ENCODE measurements at places on chromosomes 12 and 14.

DNA sequence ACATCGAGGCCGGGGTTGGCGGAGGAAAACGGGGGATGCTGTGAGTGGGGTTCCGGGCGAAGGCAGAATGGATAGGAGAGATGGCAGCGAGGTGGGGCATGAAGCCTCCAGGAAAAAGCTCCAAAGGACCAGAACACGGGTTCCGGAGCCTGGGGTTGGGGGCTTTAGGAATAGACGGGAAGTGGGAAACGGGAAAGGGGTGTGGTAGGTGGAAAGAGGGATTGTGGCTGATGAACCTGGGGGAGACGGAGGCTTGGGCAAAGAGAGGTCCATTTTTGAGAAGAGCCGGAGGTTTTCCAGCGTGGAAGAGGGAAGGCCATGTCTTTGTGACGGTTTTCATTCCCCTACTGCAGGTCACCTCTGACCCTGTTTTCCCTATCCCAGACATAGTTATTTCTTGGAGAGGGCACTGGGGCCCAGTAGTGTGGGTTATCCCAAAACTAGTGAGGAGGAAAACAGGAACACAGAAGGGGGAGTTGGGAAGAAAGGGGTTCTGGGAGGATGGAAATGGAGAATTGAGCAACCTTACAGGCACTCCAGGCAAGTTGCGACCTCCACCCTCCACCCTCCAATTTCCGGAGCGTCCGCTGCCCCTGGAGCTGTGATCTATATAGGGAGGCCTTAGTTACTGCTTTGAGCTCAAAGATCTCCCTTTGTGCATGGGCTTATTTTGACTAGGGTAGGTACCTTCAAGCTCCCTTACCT is 1.1 kb downstream of the ATN1 start:
- DNase-seq = no peak

DNA sequence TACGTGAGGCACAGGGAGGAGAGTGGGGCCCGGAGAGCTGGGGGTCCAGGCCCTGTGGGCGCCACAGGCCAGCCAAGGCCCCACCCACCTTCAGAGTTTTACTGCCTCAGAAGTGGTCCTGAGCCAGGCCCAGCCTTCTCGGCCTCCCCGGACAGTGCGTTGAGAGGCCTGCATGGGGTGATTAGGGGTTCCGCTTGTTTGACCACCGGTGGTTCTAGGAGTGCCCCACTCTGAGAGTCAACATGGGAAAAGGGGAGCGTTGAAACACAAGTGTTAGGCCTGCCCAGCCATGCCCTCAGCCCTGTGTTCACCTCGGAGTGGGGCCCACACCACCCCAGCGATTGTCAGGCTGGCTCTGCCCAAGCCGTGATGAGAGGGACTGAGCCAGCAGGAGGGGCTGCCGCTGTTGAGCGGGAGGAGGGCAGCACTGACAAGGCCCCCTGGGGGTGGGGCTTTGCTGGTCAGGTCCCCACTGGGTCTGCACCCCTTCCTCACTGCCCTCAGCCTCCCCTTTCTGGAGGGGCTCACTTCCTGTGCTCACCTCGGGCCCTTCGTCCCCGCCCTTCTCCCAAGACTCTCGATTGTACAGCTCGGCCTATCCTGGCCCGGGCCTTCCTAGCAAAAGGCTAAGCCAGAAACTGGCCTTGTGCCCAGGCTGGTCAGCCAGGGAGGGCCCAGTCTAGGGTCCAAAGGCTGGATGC is 4.8 kb downstream of the CKB start:
- peak; percentile 19 for DNase-seq

GRCh38 chr12:79250186-79250585 is 385.6 kb downstream of the SYT1 start:
- DNase-seq = no peak

DNA sequence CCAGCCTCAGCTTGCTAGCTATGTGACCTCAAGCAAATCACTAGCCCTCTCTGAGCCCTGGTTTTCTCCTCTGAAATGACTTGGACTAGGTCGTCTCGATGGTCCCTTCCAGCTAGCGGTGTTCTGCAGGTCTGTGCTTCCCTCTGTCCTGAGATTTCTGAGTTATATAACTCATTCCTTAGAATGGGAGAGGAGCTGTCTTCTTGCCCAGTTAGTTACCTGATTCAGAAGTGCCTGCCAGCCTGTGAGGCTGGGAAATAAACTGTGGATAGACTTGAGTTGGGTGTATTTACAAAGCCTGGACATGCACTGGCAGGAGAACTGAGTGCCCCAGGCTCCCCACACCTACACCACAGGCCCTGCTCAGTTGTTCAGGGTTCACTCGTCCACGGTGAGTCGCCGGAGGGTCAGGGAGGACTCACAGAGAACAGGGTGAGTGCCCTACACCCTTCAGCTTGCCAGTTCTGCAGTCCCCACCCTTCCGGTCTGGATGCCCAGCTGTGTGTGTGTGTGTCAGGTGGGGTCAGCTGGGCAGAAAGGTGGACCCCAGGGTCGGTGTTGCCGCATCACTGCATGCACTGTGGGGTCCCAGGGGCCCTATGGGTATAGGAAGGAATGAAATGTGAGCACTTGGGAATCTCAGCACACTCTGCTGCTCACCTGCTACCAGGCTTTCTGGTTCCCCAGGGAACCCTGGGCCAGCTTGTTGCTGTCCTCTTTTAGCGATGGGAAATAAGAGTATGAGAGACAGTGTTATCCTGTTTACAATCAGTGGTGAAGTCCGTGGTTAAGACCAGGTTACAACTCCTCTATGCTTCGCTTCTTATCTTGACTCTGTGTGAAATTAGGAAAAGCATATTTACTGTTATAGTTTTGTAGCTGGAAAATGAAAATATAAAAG is 348.2 kb downstream of the DPF3 start:
- DNase-seq = no peak

GRCh38 chr12:40854604-40855003 is 162.4 kb downstream of the CNTN1 start:
- no peak for DNase-seq

DNA sequence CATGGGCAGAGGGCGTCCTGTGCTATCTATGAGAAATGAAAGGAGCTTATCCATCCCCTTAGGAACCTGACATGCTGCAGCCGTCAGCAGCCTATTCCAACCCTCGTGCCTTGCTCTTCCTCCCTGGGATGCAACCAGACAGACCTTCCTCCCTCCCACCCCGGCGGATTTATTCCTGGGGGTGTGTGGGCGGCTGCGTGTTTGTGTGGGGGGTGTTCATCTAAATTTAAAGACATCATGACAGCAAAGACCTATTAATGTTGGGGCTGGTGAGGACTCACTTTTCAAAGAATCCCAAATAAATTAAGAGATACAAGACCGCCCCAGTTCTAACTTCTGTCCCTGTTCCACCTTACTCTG is 52.0 kb downstream of the WSCD2 start:
- no peak for DNase-seq

DNA sequence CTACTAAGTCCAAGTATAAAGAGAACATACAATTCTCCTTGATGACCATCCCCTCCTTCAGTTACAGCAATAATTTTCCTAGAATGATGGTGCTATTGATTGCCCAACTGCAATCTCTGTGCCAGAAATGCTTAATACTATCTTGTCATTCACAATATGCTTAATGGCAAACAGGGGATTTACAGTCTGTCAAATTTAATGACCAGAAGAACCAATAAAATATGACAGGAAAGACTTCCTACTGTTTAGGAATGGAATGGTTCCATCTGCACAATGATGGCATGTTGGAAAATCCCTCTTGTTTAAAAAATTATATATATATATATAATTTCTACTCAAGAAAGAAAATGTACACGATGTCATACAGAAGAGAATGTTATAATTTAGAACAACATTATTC is 623.2 kb downstream of the CCER1 start:
- no peak for DNase-seq

- DNase-seq = no peak
Observed at GRCh38 chr12:43760396-43760795, 1.6 kb downstream of the IRAK4 start.

DNA sequence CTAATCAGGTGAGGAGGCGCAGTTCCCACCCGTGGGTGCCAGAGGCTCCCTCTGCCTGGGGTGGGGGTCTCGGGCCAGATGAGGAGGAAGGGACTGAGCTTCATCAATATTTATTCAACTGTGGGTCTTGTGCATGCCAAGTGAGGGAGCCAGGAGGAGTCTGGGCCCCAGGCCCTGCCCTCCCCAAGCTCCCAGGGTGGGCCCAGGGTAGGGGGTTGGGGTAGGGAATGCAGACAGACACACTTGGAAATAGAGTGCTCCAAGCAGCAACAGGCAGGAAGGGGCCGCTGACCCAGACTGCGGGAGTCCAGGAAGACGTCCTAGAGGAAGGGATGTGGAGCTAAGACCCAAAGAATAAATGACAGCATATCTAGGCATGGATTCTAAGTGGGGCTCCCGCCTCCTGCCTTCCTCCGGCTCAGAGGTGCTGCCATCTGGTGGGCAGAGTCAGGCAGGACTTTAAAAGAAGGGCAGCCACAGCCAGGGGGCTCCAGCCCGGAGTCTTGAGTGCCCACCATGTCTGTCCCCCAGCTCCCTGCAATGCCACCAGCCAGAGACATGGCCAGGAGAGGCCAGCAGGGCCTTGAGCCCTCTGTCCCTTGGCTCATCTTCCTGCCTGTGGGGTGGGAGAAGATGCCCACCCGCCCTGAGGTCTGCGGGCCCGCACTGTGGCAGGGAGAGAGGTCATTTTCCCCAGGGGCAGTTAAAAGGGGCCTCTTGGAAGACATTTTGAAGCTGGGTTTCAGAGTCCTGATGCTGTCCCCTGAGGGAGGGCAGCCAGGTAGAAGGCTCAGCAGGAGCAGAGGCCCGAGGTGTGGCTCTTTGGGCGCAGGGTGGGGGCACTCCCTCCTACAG is 70.1 kb downstream of the PHETA1 start:
- DNase-seq = peak; percentile 72

GRCh38 chr12:92719674-92720073 is 16.9 kb downstream of the PLEKHG7 start:
- DNase-seq = peak; percentile 35

DNA sequence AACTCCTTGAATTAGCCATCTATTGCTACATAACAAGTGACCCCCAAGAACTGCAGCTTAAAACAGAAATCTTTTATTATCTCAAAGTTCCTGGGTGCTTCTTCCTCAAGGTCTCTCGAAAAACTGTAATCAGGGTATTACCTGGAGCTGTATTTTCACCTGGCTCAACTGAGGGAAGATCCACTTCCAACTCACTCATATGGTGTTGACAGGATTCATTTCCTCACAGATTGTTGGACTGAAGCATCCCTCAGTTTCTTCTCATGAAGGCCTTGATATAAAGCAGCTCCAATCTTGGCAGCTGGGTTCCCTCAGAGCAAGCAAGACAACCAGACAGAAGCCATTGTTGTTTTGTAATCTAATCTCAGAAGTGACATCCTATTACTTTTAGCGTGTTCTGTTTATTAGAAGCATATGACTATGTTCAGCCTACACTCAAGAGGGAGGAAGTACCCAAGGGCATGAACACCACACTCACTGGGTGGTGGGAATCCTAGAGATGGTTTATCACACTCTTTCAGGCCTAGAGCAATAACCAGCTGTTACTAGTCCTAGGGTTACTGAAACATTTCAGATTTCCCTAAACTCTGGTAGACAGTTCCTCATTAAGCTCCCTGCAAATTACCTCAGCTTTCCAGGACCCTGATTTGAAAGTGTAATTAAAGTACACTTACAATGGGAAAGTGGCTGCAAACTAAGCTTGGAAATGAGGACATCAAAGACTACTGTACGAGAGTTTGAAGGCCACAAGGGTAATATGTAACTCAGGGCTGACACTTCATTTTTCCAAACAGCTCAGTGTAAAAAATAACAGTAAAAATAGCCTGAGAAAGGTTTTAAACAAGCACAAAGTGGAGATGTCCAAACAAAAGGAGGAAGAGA is 222.2 kb downstream of the SEC23A start:
- DNase-seq = no peak

DNA sequence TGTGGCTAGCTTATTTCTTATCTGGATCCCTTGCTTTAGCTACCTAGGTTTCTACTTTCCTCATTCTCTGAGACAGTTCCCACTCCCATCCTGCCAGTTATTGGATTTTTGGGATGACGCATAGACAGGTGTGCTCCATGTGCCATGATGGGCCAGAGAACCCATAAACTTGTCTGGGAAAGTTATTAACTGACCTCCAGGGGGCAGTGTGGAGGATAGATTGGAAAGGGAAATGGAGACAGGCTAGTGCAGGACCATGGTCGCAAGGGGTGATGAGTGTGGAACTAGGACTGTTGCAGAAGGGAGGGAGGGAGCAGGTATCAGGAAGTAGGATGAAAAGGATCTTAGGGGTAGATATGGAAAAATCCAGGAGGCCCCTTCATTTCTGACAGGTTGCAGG is 80.3 kb downstream of the ESRRB start:
- peak; percentile 8 for DNase-seq

DNA sequence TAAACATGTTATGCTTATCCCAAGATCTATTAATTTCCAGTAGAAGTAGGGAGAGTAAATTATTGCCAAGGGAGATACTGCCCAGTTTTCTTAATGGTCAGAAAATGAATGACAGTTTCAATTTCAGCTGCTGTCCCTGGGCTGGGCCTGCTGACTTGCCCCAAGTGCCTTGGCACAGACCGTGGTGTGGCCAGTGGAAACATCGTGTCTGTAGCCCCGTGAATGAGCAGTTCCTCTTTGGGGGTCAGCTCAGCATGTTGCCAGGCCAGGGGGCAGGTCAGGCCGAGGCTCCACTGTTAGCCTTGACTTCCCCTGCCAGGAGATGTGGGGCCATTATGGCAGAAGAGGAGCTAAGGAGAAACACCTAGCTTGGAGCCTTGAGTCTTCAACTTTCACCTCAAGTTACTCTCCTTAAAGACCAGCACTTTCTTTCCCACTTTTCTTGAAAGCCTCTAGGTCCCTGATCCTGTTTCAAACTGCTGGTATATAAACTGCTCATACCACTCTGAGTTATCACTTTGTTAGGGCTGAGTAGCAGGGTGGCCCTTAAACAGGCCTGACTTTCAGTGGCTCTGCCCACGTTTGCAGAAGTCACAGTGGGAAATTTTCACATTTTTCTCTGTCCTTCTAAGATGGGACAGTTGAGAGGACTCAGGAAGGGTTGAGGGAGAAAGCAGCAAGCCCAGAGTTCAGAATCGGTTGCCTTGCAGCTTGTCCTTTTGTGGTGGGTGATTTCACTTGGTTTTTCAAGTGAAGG is 73.2 kb downstream of the SUSD6 start:
- DNase-seq = no peak

DNA sequence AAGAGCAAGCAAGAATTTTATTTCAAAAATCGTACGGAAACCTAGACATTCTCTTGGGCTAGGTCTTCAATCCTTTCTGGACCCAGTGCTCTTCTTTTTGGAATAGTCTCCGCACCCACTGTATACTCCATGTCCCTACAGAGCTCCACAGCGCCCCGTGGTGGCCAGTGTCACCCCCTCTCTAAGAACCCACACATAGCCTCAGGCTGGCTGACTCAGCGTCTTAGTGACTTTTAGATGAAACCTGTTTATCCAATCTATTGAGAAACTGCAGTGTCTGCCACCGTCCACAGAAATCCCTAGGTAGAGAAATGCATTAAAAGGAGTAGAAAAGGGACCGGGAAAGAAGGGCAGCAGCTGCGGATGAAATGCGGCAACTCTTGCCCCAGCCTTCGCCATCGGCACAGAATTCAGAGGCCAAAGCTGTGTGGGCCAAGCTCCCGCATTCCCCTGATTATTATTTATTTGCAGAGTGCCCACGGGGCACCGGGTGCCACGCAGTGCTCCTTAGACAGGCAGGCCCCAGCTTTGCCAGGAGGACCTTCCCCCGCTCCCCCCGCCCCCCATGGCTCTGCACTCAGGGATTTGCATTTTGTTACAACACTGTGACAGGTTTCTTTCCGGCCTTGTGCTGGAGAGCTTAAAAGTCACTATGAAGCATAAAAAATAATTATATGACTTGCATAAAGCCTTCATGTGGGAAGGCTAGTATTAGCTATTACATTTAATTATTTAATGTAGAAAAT is 170.1 kb upstream of the FKBP4 start:
- DNase-seq = peak; percentile 14
